ENCODE measurements at places on chromosomes 12 and 14.

GRCh38 chr12:29616664-29617406, 119.3 kb upstream of the OVCH1 start:
- DNase-seq: peak; percentile 91

GRCh38 chr12:71138011-71138410, 19.8 kb downstream of the TSPAN8 start:
- no peak for DNase-seq

- no peak for DNase-seq
Measured at GRCh38 chr14:104998801-104999200, 13.2 kb downstream of the CLBA1 start.

- DNase-seq: no peak
Measured at GRCh38 chr12:58703866-58704265, 216.4 kb downstream of the LRIG3 start.

- no peak for DNase-seq
Measured at GRCh38 chr12:3757261-3757660, 4.4 kb upstream of the CRACR2A start.

- DNase-seq: no peak
Measured at GRCh38 chr14:54718046-54718445, 151.1 kb downstream of the SAMD4A start.

- no peak for DNase-seq
Measured at GRCh38 chr14:68928770-68929550, 50.1 kb downstream of the ACTN1 start.

DNA sequence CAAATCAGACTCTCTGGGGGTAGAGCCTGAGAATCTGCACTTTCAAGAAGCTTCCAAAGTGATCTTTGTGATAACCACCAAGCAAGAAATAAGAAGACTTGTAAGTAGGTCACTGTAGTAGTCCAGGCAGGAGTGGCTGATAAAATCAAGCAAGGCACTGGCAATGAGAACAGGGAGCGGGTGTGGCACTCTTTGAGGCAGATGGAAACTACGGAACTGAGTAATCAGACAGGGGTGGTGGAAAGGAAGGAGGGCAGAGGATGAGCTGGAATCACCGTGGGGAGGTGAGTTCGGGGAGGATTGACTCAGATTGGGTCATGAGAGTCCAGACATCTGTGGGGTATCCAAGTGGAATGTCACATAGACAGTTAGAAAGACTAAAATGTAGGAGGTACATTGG, 44.4 kb upstream of the PLXNC1 start:
- DNase-seq: peak; percentile 41

DNA sequence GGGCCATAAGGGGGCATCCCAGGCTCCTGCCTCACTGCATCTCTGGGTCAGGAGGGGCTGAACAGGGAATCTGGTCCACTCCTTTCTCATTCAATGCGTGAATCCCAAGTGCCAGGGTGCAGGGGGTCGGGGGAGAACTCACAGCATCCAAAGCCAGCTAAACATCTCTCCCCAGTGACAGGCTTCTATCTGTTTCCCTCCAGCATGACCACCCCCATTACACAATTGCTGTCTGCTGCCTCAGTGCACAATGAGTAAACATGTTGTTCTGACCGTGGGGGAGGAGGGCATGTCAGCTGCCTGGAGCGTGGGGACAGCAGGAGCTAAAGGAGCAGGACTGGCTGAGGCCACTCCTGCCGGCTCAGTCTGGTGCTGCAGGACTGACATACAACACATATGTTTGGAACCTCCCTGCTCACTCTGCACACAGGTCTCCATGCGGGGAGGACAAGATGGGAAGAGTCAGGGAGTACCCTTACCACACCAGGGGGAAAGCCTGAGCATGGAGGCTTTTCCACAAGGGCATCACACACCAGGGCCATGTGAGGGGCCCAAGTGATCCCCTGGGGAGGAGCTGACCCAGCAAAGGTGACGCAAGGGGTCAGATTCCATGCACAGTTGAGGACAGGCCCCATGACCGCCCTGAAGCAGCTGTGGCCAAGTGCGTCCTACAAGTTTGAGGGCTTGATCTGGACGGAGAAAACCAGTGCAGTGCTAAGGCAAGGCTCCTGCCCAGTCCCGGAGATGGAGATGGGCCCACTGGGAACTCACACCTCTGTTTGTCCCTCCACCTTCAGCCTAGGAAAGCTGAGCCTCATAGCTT, 1.4 kb downstream of the TNS2 start:
- peak; percentile 66 for DNase-seq

GRCh38 chr14:87712396-87713090, 280.4 kb downstream of the GALC start:
- no peak for DNase-seq

GRCh38 chr12:6703631-6704030, 3.0 kb upstream of the PIANP start:
- DNase-seq: no peak

DNA sequence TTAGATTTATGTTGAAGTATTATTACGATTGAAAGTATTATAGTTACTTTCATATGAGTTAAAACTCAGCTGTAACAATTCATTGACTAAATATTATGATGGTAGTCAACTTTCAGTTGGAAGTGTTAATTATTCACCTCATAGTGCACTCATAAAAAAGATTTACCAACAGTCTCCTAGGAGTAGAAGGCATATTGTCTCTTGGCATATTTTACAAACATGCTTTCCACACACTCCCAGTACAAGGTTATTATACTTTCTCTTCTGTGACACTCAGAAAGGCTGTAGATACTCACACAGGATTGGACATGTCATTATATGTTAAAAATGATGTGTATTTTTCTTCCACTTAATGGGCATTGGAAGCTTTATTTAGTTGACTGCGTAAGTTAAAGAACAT, 147.1 kb downstream of the NPAS3 start:
- no peak for DNase-seq

DNA sequence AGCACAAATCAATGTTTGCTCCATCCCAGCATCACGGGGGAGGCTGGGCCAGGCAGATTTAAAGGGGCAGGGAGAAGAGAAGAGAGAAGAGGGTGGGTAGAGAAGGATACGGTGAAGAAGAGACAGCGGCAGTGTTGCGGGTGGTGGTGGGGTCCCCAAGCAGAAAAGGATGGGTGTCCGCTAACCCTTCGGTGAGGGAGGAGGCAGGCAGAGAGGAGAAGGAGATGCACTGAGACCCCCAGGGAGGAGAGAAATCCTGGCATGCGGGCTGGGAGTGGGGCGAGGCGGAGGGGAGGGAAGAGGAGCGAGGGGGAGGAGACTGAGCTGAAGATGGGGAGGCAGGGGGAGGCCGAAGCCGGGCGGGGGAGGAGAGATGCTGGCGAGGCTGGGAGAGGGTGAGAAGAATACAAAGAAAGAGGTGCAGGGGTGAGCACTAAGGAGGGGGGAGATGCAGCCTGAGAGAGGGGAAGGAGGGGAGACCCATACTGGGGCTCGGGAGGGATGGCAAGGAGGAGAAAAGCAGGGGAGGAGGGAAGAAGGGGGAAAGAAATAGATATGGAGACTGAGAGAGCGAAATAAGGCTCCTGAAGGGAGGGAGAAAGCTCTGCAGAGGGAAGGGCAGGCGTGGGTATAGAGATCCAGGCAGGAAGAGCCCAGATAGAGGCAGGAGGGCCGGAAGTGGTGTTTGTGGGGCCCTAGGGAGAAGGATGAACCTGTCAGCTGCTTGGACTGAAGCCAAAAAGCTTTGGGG, at the start of gene JPH4:
JPH4 (minus strand) TSS at position 231 of the 751 bp plus-strand sequence. CDS start 1,337 bp downstream, outside the sequence.
- no peak for DNase-seq

DNA sequence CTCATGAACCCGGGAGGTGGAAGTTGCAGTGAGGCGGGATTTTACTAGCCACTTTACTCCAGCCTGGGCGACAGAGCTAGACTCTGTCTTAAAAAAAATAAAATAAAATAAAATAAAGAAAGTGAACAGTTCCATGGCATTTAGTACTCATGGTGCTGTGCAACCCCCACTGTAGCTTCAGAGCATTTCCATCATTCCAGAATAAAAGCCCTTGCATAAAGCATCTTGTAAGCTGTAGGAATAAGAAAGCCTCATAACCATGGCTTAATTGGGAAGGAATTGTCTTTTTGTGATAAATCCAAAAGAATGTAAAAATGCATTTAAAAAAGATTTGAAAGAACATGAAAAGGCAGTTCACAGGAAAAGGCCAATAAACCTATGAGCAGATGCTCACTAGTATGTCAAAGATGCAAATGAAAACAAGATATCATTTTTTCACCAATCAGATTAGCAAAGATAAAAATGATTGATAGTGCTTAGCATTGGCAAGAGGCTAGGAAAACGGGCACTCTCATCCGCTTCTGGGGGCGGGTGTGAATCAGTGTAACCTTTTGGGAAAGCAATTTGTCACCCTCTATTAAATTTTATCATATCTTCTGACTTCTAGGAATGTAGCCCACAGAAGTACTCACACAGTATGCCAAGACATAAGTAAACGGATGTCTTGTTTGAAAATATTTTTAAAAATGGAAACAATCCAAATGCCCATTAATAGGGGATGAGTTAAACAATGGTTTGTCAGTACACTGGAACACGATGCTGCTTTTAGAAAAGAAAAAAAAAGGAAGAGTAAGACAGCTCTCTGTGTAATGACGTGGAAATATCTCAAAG, 46.6 kb downstream of the CFAP251 start:
- DNase-seq: peak; percentile 17

DNA sequence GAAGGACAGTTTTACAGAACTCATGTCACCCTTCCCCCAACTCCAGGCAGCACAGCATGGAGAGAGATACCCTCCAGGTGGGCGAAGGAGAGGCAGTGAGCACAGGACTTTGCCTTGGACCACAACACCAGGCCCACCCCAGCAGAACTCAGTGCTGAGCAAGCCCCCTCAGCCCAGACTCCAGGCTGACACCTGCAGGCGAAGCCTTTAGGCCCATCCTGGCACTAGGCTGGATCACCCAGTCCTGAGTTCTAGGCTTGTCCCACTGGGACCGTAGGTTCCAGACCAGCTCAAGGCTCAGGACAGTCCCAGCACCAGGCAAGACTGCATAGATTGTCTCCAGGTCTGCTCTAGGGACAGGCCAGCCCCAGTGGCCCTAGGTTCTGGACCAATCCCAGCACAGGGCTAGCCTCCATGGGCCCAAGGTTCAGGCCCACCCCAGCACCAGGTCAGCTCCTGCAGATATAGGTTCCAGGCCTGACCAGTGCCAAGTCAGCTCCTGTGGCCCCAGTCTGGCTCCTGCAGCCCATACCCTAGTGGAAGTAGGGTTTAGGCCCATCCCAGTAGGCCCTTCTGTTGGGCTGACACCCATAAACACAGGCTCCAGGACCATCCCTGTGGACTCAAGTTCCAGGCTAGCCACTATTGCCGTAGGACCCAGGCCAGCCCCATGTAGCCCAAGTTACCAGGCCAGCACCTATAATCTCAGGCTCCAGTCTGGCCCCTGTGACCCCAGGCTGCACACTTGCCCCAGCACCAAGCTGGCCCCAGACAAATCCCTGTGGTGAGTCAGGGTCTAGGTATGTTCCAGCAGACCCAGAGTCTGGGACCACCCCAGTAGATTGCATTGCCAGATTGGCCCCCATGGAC, 9.4 kb downstream of the WASHC3 start:
- no peak for DNase-seq

DNA sequence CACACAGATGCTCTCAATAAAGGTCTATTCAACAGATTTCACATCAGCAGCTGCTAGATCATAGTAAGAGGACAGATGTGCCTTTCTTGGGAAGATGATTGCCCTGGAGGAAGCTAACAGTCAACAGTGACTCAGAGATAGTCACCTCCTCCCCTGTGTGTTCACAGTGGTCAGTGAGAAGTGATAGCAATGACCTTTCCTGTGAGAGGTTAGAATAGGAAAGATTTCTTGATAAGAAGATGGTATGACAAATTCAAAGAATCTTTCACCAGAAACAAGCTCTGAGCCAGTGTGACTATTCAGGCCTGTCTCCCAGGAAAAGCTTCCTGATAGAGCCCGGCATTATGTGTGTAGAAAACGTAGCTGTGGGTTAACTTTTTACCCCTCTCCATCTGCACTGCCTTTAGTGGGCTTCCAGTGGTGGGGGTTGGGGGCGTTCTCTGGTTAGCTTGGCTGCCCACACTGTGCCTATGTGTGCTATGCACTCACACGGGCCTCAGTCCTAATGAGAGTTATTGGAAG, 66.4 kb upstream of the ARHGAP5 start:
- DNase-seq: peak; percentile 84

DNA sequence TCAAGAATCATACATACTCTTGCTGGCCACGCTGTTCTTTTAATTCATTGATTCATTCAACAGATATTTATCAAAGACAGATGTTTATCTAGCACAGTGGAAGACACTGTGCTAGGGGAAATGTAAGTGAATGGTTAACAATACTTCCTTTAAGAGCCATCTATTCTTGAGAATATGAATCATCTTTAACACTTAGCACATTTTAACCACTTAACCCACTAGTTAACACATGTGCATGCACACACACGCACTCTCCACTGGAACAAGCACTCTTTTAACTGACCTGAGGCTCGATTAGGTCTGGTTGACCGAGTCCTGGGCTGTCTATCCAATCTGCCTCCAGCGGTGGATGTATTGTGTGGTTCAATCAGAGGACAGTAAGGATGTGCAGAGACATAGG, 34.6 kb downstream of the LMNTD1 start:
- DNase-seq: peak; percentile 67

- no peak for DNase-seq
Measured at GRCh38 chr12:111155521-111155920, 213.4 kb downstream of the PHETA1 start.

- DNase-seq: no peak
Measured at GRCh38 chr12:92124689-92125029, 21.0 kb downstream of the BTG1 start.

DNA sequence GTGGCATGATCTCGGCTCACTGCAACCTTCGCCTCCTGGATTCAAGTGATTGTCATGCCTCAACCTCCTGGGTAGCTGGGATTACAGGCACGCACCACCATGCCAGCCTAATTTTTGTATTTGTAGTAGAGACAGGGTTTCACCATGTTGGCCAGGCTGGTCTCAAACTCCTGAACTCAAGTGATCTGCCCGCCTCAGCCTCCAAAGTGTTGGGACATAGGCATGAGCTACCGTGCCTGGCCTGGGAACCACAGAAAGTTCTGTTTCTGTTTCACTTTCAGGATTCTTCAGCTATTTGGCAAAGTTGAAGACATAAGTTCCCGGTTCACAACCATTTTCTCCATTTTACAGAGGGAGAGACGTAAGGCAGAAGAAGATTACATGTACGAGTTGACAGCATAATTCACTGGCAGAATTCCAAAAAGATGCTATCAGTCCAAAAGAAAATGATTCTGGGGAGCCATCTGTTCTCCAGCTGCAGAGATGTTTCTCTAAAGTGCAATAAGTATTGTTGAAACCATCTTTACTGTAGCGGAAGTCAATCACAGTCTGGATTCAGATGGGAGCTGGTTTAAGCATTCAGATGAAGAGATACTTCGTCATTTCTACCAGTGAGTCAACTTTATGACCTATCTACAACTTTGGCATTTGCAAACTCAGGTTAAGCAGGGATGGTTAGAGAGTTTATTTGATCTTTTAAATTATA, 8.1 kb upstream of the RNF34 start:
- no peak for DNase-seq

DNA sequence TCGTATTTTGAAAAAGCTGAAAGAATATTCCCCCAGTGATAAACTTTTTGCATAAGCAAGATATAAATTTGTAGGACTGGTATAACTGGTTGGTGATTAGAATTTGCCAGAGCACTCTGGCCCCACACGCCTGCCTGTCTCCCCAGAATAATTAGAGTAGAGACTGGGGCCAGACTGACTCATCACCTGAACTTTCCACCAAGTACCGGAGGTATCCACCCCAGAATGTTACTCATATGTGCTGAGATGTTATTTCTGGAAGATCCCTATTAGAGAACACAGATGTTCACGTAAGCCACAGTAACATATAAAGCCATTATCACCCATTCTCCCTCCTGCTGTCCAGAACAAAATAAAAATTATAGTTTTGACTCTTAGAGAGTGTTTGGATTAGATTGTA, 49.5 kb upstream of the PIWIL1 start:
- DNase-seq: peak; percentile 62

GRCh38 chr12:68609998-68610369, 715 bp upstream of the RAP1B start:
- DNase-seq: no peak
